NCI-H446 (cell line): ENCODE measurements at places on chromosomes 6 and 20.

DNA sequence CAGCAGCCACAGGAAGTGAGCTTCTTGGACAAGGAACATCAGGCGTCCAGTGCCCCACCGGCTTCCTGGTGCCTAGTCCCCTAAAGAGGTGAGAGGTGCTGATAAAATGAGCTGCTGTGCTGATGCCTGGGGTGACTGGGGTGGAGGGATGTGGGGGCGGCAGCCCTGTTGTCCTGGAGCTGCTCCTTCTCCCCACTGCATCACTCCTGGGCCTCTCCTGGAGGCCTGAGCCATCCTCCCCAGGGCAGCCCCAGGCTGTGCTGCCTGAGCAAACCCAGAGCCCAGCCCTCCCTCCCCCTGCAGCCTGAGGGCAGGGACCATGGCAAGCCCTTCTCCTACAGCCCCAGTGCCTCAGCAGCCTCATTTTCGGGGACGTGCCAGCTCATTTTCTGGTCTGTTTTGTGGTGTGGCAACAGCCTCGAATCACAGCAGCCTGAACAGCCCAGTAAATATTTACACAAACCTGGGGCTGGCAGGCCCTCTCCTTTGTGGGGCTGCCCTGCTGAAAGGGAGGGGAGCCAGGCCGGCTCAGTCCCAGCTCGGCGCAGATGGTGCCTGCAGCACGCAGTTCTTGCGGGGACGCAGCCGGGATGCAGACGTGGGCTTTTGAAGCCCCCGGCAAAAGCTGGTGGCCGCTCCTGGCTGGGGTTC is 259.9 kb downstream of the DLL1 start:
- DNase-seq = no peak

DNA sequence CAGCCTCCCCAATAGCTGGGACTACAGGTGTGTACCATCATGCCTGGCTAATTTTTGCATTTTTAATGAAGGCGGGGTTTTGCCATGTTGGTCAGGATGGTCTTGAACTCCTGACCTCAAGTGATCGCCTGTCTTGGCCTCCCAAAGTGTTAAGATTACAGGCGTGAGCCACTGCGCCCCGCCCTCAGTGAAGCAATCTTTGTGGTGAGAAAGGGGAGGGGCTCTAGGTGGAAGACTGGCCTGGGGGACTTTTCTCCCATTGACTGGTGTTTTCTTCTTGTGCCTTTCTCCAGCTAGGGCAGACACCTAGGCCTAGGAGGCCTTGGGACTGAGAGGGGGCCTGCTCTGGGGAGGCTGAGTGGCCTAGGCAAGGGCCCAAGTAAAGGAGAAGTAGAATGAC is 84.1 kb downstream of the DNAAF9 start:
- DNase-seq = no peak

GRCh38 chr6:139625998-139626975 is 251.8 kb upstream of the CITED2 start:
- peak; percentile 68 for DNase-seq

- no peak for DNase-seq
Measured at GRCh38 chr6:145866456-145867396, 52.1 kb upstream of the FBXO30 start.
